Endothelial cell of umbilical vein (primary cell): ENCODE measurements at places on chromosomes 6 and 20.

DNA sequence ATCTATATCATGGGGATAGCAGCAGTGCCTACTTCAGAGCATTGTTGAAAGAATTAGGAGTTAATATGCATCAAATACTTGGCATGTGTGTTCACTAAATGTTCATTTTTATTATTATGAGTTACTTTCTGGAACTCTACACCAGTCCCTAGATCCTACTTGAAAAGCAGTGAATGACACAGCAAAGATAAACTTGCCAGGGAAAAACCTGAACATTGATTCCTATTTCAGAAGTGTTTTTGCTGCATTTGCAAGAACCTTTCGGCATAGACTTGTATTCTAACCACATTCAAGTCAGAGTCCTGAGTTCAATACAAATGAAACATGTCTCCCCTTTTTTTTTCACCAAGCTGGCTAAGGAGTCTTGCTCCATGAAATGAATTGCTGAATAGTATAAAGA, 187.4 kb upstream of the TAB2 start:
- no peak overlapping the region for H3K27ac ChIP-seq
- H3K36me3 ChIP-seq: no peaks in the 10 kb centered on the region
- no peak for DNase-seq
- H3K27me3 ChIP-seq: peaks cover 9% of the 10 kb centered on the region

DNA sequence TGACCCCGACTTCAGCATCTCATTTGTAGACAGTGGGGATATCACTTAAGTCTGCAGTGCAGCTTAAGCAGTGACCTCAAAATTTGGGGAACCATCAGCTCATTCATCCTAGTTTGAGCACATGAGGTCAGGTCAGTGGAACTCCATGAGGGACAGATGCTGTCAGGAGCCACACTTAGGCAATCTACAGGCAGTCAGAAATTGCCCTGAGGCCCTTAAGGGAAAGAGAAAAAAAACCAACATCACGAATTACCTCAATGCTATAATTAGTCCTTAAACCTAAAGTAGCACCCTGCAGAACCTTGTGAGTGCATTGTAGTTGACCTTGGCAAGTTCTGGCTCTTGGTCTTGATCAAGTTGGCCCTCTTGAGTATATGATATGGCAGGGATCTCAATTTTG, 21.1 kb downstream of the TMEM74B start:
- H3K27me3 ChIP-seq: no peaks in the 10 kb centered on the region
- H3K27ac ChIP-seq: no peak overlapping the region
- no peak for DNase-seq
- H3K36me3 ChIP-seq: peaks cover 27% of the 10 kb centered on the region
- H3K4me1 ChIP-seq: peaks cover 17% of the 10 kb centered on the region
- no peak overlapping the region for H3K4me3 ChIP-seq

GRCh38 chr20:43431134-43431519, 26.6 kb upstream of the SRSF6 start:
- no peaks in the 10 kb centered on the region for H3K27me3 ChIP-seq
- no peaks in the 10 kb centered on the region for H3K36me3 ChIP-seq
- no peaks in the 10 kb centered on the region for H3K4me1 ChIP-seq
- no peak for DNase-seq
- H3K27ac ChIP-seq: no peak overlapping the region

DNA sequence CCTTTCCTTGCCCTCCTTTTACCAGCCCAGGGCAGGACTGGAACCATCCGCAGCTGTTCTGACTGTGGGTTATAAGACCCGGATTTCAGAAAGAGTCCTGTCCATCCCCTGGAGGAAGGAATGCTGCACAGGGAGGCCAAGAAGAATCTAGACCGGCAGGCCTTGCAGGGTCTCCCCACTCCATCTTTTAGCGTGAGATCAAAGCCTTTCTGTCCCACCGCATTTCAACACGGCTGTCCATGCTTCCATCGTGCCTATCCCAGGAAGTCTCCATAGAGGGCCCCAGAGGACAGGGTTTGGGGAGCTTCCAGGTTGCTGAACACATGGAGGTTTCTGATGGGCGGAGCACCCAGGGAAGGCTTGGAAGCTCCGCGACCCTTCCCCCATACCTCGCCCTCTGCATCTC, 79.3 kb upstream of the AGPAT4 start:
- H3K36me3 ChIP-seq: no peaks in the 10 kb centered on the region
- DNase-seq: no peak
- no peak overlapping the region for H3K27ac ChIP-seq
- H3K4me1 ChIP-seq: no peaks in the 10 kb centered on the region
- no peak overlapping the region for H3K4me3 ChIP-seq
- H3K27me3 ChIP-seq: no peaks in the 10 kb centered on the region

GRCh38 chr6:151087861-151088598, 151.7 kb upstream of the AKAP12 start:
- no peak overlapping the region for H3K4me3 ChIP-seq
- peaks cover 15% of the 10 kb centered on the region for H3K4me1 ChIP-seq
- H3K27me3 ChIP-seq: no peaks in the 10 kb centered on the region
- H3K27ac ChIP-seq: no peak overlapping the region
- H3K36me3 ChIP-seq: peaks cover 8% of the 10 kb centered on the region
- DNase-seq: no peak

DNA sequence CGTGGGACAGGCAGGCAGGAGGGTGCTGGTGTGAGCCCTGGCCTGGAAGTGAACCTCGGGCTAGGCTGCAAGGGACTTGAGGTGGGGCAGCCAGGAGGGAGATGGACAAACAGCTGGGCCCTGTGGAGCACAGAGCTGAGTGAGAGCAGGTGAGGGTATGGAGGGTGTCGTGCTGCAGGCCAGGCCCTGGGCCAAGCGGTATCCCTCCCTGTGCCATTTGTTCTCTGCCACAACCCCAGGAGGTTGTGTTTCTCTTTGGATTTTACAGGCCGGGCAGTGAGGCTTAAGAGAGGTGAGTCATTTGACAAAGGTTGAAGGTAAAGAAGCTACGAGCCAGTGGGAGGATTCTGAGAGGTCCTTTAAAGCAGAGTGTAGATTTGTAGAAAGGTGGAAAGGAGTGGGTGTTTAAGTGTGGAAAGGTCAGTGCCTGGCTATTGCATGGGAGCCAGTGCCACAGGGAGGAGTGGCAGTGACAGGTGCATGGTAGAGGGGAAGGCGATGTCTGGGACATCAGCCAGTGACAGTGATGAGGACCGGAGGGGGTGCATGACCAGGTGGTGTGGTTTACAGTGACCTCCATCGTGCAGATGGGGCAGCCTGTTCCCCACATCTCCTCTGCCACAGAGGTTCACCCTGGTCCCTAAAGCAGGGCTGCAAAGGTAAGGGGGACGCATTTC, 39.8 kb downstream of the GMPR start:
- H3K4me3 ChIP-seq: no peak overlapping the region
- H3K36me3 ChIP-seq: peaks cover 9% of the 10 kb centered on the region
- peak overlapping the region; percentile 73 for H3K27ac ChIP-seq
- no peaks in the 10 kb centered on the region for H3K27me3 ChIP-seq
- H3K4me1 ChIP-seq: peaks cover 9% of the 10 kb centered on the region
- DNase-seq: no peak

GRCh38 chr20:9241721-9242427, 173.0 kb downstream of the PLCB4 start:
- H3K36me3 ChIP-seq: no peaks in the 10 kb centered on the region
- no peak overlapping the region for H3K4me3 ChIP-seq
- peaks cover 14% of the 10 kb centered on the region for H3K4me1 ChIP-seq
- DNase-seq: no peak

DNA sequence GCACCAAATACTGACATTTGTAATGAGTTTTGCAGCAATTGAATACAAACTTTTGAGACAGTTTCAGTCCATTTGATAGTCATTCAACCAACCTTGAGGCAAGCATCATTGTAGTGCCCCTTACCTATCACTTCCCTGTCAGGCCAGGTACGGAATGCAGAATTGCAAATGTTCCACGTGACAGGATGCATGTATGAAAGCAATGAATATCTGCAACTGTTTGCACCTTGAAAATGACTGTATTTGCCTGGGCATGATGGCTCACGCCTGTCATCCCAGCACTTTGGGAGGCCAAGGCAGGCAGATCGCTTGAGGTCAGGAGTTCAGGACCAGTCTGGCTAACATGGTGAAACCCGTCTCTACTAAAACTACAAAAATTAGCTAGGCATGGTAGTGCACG, 146.0 kb upstream of the SCGN start:
- no peaks in the 10 kb centered on the region for H3K4me1 ChIP-seq
- H3K27me3 ChIP-seq: no peaks in the 10 kb centered on the region
- no peak overlapping the region for H3K27ac ChIP-seq
- H3K36me3 ChIP-seq: no peaks in the 10 kb centered on the region
